ENCODE measurements at places on chromosomes 3 and 15.

DNA sequence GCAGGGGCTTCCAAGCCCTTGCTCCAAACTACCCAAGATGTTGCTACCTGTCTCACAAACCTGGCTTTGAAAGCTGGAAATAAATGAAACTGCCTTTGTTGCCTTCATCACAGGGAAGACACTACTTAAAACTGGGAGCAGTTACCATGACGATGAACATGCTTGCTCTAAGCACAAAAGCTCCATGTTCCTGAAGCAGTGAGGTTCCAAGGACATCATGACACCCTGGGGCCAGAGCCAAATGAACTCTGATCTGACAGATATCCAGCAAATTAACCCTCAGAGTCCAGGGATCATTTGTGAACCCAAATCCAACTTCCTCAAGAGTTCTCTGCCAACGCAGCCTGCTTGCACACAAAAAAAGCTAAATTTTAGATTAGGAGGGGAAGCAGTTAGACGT lies 10.7 kb downstream of the TRAIP start:
- no peak for DNase-seq

DNA sequence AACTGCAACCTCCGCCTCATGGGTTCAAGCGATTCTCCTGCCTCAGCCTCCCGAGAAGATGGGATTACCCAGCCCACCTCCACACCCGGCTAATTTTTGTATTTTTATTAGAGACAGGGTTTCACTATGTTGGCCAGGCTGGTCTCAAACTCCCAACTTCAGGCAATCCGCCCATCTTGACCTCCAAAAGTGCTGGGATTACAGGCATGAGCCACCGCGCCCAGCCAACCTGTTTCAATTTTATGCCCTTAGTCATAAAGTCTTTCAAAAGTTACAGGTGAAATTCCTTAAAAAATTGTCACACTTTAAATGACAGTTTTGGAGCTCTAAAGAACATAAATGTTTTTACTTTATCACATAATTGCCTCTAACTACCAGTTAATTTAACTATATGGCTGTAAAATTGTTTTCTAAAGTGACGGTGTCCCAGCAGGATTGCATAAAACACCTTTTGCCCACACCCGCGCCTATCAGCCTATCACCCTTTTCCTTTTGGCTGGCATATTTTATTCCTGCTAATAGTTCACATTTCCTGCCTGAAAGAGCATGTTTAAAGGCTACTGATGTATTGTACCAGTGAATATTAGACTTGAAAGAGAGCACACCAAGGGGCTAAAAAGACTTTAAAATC lies 164.2 kb upstream of the SEMA6D start:
- DNase-seq: no peak

DNA sequence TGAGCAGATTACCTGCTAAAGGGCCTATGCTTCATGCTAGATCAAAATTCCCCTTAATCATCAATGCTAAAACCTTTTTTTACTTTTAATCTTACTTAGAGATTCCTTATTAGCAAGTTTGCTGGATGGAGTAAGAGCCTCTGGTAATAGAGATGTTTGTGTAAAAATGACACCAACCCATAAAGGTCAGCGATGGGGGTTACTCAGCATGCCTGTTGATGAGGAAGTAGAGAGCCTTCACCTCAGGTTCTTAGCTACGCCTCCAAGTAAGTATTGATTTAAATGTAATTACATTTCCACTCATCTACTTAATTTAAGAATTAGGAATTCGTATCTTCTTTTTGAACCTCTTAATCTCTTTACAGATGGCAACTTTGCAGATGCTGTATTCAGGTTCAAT lies 38.8 kb downstream of the DNAJC13 start:
- DNase-seq: no peak

GRCh38 chr3:147620906-147621305 lies 211.7 kb downstream of the ZIC1 start:
- no peak for DNase-seq

DNA sequence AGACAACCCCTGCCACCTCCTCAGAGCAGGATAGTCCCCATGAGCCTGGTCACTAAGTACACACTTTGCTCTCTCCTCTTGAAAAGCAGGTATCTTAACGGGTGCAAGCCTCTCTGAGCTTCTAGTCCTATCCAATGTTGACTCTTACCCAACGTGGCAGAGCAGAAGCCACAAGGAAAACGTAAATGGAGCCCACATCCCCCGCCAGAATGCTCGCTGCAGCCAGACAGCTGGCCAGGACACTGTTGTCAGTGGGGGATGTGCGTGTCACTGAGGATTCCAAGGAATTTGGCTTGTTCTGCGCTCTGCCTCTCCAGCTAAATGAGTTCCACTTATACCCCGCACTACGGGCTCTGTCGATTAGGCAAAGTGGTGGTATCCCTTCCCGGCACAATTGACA lies 67.8 kb upstream of the IGF1R start:
- no peak for DNase-seq

DNA sequence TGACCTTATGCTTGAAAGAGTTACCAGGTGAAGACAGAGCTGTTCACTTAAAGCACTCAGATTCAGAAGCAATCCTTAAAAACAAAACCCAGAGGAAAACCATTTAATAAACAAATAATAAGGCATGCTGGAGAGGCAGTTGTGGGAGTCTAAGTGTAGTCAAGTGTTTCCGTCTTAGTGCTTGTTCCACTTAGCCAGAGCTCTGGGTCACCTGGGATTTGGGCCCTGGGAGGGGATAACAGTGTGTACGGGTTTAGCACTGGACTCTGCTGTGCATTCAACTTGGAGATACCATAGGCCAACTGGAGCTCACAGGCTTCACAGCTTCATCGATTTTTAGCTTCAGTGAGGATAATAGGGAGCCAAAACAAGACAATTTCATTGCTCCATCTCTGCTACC lies 444.6 kb downstream of the CNTN4 start:
- no peak for DNase-seq

DNA sequence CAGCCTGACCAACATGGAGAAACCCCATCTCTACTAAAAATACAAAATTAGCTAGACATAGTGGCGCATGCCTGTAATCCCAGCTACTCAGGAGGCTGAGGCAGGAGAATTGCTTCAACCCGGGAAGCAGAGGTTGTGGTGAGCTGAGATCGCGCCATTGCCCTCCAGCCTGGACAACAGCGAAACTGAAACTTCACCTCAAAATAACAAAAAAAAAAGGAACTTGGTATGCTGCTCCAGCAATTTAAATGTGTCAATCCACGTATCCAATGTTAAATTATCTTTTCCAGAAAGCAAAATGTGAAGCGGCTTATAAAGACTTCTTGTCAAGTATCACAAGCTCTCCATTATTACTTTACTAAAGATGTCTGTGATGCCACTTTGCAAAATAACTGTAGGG lies 9.9 kb upstream of the ARIH1 start:
- DNase-seq: no peak

- no peak for DNase-seq
Measured at GRCh38 chr3:190118438-190118837, 2.3 kb downstream of the P3H2 start.

DNA sequence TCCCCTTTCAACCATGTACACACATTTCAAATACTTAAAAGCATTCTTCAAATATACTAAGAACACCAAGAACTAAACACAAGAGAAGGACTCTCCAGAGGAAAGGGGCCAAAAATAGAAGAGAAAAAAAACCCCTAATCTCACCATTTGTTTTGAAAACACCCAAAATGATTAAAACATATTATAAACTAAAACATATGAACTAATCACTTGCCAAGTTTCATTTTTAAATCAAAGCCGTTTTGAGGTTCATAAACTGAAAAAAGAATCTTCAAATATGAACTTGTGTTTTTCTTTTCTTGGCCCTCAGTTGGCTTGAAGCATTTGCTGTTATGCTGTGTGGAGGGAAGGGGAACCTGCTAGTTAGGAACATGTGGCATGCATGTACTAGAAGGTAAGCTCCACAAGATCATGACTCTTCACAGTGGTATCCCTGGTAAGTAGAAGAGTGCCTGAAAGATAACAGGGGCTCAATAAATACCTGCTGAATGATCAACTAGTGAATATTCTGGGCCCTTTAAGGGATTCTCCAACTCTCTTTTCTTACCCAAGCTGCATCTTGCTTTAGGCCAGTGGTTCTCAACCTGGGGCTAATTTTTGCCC lies 224.5 kb downstream of the TIGIT start:
- no peak for DNase-seq

GRCh38 chr15:47378527-47378926 lies 338.8 kb upstream of the SEMA6D start:
- no peak for DNase-seq

DNA sequence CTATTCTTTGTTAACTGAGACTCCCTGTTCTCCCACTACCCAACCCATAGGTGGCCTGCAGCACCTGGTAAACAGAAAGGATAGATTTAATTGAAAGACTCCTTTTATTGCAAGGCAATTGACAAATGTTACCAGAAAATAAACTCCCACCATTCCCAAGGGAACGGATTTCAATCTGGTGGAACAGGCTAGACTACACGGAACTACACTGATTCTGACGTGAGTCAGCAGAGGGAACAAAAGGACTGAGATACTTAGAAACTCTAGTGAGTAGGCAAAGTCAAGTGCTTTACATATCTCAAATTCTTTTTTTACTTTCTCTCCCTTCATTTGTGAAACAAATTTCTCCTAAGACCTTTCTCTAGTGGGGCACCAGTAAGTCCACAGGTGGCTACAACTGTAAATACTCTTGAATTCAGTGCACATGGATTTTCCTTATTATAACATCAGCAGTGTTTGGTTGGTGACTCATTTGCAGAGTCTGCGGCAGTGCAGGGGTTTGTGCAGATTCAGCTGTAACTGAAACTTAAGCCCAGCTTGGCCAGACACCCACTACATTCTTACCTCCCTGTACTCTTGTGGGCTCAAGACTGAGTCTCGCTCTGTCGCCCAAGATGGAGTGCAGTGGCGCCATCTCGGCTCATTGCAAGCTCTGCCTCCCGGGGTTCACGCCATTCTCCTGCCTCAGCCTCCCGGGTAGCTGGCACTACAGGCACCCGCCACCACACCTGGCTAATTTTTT lies 34.3 kb upstream of the PLSCR2 start:
- no peak for DNase-seq

GRCh38 chr3:132311316-132311715 lies 5.9 kb upstream of the ACP3 start:
- no peak for DNase-seq

DNA sequence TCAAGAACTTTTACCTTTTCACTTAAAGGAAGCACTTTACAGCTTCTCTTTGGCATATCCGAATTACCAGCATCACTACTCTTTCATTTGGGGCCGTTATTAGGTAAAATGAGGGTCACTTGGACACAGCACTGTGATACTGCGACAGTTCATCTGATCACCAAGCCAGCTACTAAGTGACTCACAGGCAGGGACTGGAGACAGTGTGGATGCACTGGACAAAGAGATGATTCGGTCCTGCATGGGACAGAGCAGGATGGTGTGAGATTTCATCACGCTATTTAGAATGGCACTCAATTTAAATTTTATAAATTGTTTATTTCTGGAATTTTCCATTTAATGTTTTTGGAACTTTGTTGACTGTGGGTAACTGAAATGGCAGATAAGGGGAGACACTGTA lies 166.9 kb upstream of the IL12A start:
- no peak for DNase-seq

- no peak for DNase-seq
Measured at GRCh38 chr15:69802432-69802831, 295.3 kb downstream of the TLE3 start.

DNA sequence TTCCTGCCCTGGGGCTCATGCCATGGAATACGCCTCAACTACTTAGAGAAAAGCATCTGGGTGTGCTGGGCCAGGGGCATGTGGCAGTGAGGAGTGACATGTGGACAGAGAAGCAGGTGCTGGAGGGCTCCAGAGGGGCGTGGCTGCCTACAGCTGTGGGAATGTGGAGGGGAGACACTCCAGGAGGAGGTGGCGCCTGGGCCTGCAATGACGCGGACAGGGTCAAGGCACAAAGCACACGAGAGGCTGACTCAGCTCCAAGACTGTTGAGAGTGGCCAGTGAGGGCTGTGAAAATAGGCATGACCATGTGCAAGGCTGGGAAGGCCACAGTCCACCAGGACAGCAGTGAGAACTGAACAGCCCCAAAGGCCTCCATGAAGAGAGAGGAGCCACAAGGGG lies 48.5 kb downstream of the PTH1R start:
- DNase-seq: no peak

DNA sequence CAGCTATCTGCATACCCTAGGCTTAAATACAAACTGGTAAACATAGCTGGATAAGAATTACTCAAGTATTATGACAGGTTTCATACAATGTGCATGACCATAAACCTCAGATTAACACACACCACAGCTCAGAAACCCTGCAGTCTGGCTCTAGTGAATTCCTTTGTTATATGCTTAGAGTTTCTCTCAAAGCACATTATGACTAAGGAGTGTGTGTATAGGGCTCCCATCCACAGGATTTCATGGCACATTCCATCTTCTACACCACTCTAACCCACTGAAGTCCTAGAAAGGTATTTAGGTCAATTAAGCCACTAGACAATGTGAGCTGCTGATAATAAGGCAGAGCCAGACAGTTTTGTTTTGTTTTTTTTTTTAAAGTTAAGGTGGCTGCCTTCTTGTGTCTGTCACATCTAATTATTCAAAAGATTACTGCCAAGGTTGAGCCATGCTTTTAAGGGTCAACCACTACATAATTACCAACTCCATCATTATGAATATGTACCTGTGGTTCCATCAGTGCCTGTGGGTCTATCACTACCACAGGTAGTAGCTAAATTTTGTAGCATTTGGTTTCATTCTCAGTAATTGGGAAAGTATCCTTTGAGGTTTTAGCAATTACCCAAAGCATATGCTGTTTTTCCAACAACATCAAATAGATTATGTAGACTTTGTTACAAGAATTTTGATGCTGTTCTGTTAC lies 107.0 kb downstream of the ALCAM start:
- no peak for DNase-seq

- no peak for DNase-seq
Measured at GRCh38 chr15:99447497-99448371, 118.0 kb upstream of the MEF2A start.

DNA sequence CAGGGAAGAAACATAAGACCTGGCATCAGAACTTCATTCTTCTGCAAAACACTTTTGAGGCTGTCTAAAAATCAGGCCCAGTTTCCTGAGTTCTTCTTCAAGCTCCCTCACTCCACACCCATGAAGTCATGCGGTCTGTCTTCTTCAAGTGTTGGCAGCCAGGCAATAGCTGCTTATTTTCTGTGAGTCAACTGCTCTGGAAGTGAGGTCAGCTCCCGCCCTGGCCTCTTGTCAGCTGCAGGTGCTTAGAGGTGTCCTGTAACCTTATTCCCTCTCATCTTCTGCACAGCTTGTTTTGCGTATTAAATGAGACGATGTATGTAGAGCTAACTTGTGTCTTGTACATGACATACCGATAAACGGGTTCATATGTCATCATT lies 226.1 kb downstream of the ADAMTS17 start:
- DNase-seq: no peak

DNA sequence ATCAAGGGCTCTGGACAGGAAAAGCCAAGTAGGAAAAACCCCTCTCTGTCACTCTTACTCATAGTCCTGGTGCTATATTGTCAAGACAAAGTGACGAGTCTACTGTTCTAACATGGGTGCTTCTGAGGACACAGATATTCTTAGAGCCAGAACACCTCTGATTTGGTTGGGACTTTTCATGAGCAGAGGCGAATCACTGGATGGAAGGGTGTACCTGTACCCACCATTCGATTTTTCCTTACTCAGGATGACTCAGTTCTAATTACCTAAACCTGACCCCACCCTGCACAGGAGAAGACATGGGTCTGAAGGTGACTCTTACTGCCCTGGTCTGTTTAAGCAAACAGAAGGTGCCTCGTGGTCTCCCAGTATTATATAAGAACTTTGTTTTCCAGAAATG lies 58.5 kb downstream of the ABCC5 start:
- no peak for DNase-seq

GRCh38 chr15:72237029-72237852 lies 6.3 kb upstream of the PKM start:
- DNase-seq: peak; percentile 72

GRCh38 chr3:111961461-111962164 lies 17.2 kb upstream of the ABHD10 start:
- no peak for DNase-seq
